ENCODE measurements at places on chromosomes 3 and 15. TPM values are rescaled to one million over a fixed set of nuclear protein-coding genes. Genes with fewer than 3 reads are reported as not detected.

DNA sequence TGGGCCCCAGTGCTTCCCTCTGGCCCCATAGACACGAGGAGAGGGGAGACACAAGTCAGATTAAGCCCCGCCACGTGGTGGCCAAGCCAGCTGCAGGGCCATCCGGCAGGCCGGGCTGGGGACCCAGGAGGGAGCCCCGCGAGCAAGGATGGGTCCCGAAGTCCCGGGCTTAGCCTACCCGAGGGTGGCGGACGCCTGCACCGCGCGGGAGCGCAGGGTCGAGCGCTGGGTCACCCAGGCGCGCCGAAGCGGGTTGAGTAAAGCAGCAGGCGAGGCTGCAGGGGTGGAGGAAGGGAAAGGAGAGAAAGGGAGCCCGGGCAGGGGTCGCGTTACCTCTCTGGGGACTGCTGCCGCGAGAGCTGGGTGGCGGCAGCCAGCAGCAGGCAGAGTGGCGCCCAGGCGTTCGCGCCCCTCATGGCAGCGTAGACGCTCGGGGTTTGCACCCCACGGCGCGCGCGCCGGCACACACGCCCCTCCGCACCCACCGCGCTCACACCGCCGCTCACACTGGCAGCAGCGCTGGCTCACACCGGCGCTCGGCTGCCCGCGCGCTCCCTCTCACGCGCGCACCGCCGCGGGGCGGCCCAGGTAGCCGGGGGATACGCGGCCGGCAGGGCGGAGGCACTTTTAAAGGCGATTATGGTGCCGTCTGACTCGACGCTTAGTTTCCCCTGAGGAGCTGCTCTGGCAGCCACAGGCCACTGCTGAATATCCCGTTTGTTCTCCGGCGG is at the start of gene PCOLCE2:
Gene PCOLCE2, minus strand, starts transcription at position 603 of the 731 bp plus-strand sequence. Its CDS starts 187 bp downstream, at position 416.
- DNase-seq, result peak; percentile 55

- peak; percentile 96 for DNase-seq
Measured at GRCh38 chr3:81760924-81761903, at the start of gene GBE1. TSS of gene GBE1 (minus strand) at chr3:81761645. CDS start at chr3:81761517, 128 bp downstream.

DNA sequence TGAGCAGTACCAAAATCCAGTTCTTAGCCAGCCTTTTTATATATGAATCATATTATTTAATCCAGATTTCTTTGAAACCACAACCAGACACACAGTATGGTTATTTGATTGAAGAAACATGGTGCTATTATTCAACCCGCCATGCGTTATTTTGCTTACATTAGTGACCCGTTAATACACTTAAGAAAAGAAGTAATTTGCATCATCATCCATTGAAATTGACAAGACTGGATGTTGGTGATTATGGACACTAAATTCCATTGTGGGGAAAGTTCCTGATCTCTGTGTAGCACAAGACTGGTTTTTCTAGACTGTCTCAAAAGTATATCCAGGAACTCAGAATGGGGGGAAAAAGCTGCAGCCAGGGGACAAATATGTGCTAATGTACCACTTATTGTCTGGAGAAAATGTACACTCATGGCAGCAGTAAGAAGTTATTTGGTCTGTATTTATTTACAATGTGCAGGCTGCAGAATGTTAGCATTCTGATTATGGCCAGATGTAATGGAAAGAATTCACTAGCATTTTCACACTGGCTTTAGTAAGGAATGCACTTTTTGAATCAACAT is 80.3 kb downstream of the FILIP1L start:
- DNase-seq, result no peak

DNA sequence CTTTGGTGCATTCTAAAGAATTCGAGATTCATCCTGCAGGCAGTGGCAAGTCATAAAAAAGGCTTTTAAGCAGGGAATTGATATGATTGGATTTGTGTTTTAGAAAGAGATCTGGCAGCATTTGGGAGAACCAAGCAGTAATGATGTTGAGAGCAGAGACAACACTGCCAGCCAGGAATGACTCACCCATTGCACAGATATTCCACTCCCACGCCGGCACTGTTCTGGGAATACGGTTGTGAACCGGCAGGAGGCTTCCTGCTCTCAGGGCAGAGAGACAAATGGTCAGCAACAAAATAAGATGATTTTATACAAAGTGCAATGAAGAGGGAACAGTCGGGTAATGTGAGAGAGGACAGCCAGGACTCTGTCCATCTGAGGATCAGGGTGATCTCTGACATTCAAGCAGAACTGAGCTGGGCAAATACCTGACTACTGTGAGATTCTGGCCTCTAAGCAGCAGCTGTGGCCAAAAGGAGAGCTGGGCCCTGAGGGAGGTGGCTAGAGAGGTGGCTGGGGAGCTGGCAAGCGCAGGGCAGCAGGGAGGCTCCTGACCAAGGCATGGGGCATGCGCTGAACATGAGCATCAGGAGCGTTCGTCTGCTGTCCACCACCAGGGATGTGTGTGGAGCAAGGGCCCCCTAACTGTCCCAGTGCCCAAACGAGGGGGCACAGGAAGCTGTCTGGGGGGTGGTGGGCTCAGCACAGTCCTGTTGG is 56.1 kb upstream of the PLXNA1 start:
- no peak for DNase-seq

GRCh38 chr15:66004618-66005262 is 135.4 kb downstream of the RAB11A start:
- no peak for DNase-seq

The AGTR1 gene
- 10.8 TPM for total RNA-seq

The CMTM8 gene
- 25.6 TPM for total RNA-seq

The SPINK8 gene
- total RNA-seq, result not detected
